Mammary epithelial cell (primary cell): ENCODE measurements at places on chromosomes 16 and 17.

GRCh38 chr17:82031885-82032627 is 578 bp downstream of the RAC3 start:
- DNase-seq, result no peak

GRCh38 chr16:53761962-53762703 is 58.2 kb downstream of the FTO start:
- DNase-seq, result no peak

- no peak for DNase-seq
Measured at GRCh38 chr17:9958586-9959281, 53.7 kb upstream of the RCVRN start.

- no peak for DNase-seq
Measured at GRCh38 chr17:63696381-63696961, 3.5 kb downstream of the LIMD2 start.

GRCh38 chr16:4700997-4701743 is 7.8 kb downstream of the NUDT16L1 start:
- DNase-seq, result no peak

DNA sequence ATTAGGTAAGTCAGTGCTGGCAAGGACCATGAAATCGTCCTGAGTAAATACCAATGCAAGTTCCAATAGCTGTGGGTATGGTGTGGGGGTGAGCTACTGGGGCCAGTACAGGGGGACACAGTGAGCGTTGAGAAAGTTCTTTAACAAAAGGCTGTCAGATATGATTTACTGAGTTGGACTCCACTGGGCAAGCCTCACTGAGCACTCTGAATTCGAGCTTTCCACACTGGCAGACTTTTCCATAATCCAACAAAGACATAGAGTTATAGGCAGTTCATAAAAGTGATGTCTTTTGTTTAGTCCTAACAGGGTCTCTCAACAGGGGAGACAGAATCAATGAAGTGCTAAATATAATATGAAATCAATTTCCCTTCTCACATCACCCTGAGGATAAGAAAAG is 489.0 kb downstream of the KCNJ2 start:
- no peak for DNase-seq

DNA sequence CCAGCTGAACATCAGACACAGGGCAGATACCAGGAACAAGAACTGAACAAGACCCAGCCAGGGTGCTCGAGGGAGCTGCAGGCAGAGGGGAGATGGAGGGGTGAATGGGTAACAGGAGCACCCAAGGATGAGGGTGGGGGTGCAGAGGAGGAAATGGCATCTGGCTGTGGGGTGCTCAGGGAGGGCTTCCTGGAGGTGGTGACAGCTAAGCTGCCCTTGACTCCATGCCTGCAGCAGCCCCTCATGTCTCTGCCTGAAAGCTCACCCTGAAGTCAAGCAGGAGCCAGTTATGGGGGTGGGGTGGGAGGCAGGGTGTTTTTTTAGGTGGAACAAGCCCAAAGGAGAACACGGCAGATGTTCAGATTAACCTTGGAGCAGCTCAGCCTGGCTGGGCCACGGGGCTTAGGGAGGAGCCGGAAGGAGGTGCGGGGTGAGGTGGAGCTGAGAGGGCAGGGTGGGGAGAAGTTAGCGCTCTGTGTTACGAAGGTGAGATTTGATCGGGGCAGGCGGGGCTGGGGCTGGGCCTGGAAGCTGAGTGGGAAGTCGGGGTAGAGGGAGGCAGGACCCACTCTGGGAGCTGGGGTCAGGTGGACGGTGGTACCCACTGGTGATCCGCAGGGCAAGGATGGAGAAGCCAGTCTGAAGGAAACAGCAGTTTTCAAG is 143.0 kb downstream of the ENGASE start:
- DNase-seq, result no peak

DNA sequence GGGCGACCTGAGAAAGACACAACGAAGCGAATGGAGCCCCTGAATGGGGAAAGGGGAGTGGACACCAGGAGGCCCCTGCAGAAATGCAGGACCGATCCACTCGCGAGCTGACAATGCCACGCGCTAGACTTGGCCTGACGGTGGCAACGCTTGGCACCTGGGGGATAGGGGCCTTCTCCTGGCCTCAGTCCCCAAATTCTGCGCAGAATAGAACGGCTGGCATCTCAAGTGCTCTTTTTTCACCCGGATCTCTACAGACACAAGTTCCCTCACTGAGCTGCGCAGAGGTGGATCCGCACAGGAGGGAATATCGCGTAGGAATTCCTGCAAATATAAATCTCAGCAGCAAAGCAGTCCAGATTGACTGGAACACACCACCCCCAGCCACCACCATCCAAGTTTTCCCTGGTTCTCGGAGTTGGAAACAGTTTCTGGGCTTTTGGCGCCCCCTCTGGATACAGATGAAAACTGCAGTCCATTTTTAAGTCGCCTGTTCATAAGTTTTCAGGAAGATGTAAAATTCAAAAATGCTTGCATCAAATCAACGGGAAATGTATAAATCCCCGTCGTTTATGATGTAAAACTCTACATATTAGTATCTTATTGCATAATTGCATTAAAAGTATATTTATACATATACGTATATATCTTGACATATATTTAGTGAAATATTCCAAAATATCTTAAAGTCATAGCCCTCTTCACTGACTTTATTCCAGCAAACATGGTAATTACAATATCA is 2.3 kb upstream of the SOX9 start:
- DNase-seq, result peak; percentile 84

- no peak for DNase-seq
Measured at GRCh38 chr16:78537511-78537910, 438.1 kb downstream of the WWOX start.

DNA sequence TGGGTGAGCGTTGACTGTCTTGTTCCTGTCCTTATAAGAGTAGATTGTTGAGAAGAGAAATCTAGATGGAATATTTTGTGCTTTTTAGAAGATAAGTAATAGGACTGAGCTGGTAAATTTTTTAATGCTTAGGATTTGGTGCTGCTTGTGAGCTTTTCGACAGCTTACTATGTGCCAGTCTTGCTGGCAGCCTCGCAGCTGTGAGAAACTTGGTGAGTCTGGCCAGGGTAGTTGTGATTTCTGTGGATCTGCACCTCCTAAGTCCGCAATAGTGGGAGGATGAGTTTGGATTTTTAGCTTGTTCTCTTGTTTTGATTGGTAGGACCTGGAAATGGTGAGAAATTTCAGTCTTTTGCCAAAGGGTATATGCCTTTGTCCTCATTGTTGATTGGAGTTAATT is 3.6 kb downstream of the SOCS7 start:
- DNase-seq, result no peak

GRCh38 chr17:46979147-46979863 is at the start of gene RPRML:
TSS of gene RPRML (minus strand) at chr17:46979253. CDS start at chr17:46979007, 246 bp downstream.
- DNase-seq, result peak; percentile 14

GRCh38 chr17:78140169-78141051 is 5.8 kb upstream of the C17orf99 start:
- DNase-seq, result peak; percentile 81

DNA sequence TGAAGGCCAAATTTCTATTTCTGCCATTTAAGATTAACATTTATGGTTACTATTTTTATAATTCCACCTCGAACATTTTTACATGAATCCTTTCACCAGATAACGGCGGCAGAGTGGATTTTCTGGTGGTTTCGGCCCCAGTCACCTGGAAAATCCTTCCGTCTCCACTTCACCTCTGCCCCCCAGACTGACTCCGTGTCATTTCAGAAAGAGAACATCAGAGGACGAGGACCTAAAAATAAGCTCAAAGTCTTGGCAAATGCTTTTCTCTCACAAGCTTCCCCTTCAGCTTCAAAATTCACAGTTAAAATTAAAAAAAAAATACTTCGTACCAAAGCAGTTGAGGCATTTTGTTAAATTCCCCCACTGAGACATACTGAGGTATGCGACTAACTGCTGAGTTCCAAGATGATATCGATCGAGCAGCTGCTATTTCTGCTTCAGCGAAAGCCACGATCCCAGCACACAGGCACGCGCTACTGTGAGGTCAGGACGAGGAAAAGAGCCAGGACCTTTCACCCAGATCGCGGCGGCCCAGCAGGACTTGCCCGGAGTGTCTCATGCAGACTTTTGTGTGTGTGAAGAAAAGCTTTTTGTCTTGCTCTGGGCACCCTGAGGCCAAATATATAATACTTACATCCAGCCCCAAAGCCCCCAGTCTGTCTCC is 36.8 kb downstream of the ASPA start:
- no peak for DNase-seq

DNA sequence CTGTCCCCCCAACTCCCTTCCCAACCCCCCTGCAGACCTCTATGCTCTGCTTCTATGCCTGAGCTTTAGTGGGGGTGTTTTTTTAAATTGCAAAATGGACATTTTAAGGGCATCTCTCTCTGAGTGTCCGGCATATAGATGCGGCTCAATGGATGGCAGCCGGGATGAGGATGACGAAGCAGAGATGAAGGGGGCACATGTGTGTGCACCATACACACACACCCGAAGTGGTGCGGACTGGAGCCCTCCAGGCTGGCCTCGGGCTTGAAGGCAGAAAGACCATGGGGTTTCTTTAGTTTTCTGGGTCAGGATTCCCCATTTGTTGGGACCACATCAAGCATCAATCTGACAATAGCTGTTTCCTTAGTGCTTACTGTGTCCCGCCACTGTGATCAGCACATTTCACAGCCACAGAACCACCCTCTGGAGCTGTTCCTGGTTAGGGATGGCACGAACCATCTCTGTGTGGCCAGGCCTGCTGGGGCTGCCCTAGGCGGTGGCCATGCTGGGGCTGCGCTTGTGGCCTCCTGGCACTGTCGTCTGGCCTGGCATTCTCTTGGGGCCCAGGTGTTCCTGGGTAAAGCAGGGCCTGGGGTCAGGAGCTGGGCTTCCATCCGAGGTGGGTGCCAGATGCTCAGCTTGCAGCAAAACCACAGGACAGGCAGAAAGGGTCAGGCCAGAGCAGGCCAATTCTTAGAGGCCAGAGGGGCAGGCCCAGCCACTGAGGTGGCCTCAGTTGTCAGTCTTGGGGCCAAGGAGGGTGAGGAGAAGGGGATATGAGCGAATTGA is 49.9 kb downstream of the NT5M start:
- DNase-seq, result no peak

DNA sequence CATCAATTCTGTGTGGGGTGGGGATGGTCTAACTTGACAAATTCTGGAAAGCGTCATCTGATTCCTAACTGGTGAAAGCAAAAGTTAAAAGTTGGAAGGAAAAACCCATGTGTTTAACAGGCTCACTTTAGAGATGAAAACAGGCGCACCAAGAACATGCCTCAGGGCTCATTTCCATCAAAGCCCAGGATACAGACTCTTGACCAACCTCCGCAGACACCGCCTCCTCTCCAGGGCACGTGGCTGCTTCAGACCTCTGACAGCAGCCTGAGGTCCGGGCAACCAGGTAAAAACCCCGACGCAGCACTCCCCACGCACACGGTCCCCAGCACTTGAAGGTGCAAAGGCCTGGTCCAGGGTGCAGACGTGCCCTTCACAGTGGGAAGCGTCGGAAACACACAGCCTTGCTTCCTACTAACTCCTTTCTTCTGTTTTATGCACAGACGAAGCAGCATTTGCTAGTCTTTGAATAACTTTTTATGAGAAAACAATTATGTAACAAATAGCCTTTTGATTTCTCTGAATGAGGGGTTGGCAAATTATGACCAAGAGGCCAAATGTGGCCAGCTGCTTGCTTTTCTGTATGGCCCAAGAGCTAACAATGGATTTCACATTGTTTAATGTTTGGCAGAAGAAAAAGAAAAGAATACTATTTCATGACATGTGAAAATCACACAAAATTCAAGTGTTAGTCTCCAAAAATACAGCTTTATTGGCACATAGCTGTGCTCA is 44.2 kb upstream of the TRAP1 start:
- DNase-seq, result no peak

GRCh38 chr17:69430488-69430887 is 16.0 kb downstream of the MAP2K6 start:
- peak; percentile 95 for DNase-seq

- DNase-seq, result no peak
Measured at GRCh38 chr17:45934044-45934979, 40.0 kb downstream of the MAPT start.

DNA sequence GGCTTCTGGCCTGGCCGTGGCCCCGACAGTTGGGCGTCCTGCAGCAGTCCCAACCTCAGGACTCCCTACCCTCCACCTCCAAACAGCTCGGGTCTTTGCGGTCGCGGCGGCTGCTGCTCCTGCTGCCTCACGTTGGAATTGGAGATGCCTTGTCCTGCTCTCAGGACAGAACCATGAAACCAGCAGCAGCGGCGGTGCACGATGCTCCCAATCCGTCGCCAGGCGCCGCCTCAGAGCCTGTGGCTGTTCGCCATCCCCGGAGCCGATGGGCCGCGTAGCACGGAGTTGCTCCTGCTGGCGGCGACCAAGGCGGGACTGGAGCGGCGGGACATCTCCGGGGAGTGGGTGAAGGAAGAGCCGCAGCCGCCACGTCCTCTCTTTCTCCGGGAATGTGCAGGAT is 1965.9 kb downstream of the TP53TG3F start:
- DNase-seq, result no peak

DNA sequence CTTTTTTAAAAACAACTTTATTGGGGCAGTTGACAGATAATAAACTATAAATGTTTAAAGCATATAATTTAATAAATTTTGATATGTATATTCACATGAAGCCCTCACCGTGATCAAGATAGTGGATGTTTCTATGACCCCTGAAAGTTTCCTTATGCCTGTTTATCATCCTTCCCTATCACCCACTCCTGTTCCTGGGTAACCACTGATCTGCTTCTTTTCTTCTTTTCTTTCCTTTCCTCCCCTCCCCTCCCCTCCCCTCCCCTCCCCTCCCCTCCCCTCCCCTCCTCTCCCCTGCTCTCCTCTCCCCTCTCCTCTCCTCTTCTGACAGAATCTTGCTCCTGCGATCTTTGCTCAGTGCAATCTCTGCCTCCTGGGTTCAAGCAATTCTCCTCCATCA is 193.7 kb upstream of the CDH13 start:
- DNase-seq, result no peak

- no peak for DNase-seq
Measured at GRCh38 chr16:17360693-17361122, 110.1 kb downstream of the XYLT1 start.
